Myocyte (in vitro differentiated cells): ENCODE measurements at places on chromosomes 7 and 10. TPM values are rescaled to one million over a fixed set of nuclear protein-coding genes. Genes with fewer than 3 reads are reported as not detected.

COL26A1 gene
- total RNA-seq: 0.19 TPM in 1 of 2 replicates, not detected in the other

GRCh38 chr10:88522715-88523114 is 60.4 kb downstream of the RNLS start:
- peak; percentile 31 for DNase-seq

GRCh38 chr7:43735802-43736603 is 6.7 kb upstream of the COA1 start:
- DNase-seq: no peak

- no peak for DNase-seq
Observed at GRCh38 chr7:38276096-38276877, 2.9 kb upstream of the TARP start.

- DNase-seq: no peak
Observed at GRCh38 chr7:139696552-139696951, 81.2 kb downstream of the HIPK2 start.

GRCh38 chr7:47045207-47046051 is 536.5 kb downstream of the TNS3 start:
- peak; percentile 29 for DNase-seq

DNA sequence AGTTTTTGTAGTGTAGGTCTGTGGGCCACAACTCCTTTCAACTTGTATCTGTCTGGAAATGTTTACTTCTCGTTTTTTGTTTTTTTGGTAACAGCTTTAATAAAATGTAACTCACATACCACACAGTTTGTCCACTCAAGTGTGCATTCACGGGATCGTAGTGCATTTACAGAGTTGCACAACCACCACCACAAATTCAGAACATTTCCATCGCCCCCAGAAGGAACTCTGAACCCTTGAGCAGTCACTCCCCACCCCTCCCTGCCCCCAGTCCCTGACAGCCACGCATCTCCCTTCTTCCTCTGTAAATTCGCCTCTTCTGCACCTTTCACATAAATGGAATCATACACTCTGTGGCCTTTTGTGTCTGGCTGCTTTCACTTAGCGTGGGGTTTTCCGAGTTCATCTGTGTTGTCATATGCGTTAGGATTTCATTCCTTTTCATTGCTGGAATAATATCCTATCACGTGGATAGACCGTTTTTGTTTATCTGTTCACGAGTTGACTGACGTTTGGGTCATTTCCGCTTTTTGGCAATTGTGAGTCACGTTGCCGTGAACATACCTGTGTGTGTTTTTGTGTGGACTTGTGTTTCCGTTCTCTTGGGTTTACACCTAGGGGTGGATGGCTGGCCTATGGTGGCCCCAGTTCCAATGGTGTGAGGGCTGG is 10.3 kb downstream of the JAKMIP3 start:
- no peak for DNase-seq

DNA sequence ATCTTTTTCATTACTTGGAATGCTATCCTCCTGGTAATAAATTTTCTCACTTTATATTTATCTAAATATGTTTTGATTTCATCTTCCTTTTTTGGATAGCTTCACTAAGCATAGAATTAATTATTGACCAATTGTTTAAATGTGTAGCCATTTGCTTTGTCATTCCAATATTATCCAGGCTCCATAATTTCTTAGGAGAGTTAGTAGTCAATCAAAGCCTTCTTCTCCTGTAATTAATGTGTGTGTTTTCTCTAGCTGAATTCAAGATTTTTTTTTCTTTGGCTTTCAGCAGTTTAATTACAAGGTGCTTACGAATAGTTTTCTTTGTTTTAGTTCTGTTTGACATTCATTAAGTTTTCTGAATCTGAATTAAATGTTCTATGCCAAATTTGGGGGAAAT is 545.9 kb upstream of the CELF2 start:
- DNase-seq: no peak

GRCh38 chr7:26625286-26625685 is 239.1 kb downstream of the SKAP2 start:
- no peak for DNase-seq

POLD2 gene
- total RNA-seq: 199 and 211 TPM in 2 replicates

- DNase-seq: peak; percentile 11
Observed at GRCh38 chr10:50410066-50410811, 158.9 kb upstream of the ASAH2 start.

DNA sequence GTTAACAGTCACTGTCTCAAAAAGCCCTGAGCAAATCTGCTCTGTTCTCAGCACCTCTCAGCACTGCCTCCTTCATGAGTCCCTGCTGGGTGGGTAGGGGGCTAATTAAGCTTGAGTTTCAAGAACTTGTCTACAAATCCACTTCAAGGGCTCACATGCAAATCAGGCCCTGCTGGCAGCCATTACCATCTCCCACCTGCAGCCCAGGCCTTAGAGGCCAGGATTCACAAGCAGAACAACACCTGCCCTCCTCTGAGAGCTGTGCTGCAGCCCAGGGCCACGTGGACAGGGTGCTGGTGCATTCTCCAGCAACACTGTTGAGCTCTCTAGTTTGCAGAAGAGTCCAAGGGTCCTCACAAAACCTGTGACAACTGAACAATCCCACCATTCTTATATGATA is 119.2 kb downstream of the DPP6 start:
- no peak for DNase-seq

- DNase-seq: peak; percentile 19
Observed at GRCh38 chr7:111329367-111330234, 232.7 kb downstream of the IMMP2L start.

DNA sequence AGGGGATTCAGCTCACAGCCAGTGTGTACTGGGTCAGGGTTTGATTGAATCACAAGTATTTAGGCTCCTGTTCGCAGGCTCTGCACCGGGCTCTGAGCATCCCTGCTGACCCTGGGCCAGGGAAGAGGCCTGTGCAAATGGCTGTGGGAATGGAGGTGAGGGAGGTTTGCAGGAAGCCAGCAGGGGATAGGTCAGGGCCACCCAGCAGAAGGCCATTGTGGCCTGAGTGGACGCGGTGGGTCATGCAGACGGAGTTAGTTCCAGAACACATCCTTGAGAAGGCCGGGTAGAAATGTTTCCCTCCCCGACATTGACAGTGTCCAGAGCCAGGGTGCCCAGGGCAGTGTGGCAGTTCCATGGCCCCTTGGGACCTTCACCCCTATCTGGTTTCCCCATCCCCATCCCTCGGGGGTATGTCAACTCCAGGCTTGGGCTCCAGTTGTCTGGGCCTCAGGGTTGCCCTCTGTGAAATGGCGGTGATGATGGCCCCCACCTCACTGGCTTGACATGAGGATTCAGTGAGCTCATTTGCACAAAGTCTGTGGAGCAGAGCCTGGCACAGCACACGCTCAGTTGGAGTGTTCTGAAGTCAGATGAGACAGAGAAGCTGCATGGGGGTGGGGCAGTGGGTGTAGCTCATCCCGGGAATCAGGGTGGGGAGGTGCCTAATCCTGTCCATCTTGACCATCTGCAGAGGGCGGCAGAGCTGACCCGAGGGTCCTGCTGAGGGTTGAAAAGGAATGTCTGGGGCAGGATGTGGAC is 107.6 kb downstream of the ADCY1 start:
- no peak for DNase-seq

PNLIPRP2 gene
- total RNA-seq: not detected in 2 replicates

LRRC18 gene
- not detected in 2 replicates for total RNA-seq

GRCh38 chr10:25288181-25288580 is 113.4 kb downstream of the GPR158 start:
- DNase-seq: no peak

- no peak for DNase-seq
Observed at GRCh38 chr10:71931295-71931694, 32.9 kb upstream of the CHST3 start.

PRF1 gene
- not detected in 2 replicates for total RNA-seq

TFEC gene
- 0.26 TPM in 1 of 2 replicates, not detected in the other for total RNA-seq

ATRNL1 gene
- total RNA-seq: 5.6 and 8.4 TPM in 2 replicates

ACHE gene
- 51.0 and 84.4 TPM in 2 replicates for total RNA-seq

PPP1R3C gene
- 136 and 154 TPM in 2 replicates for total RNA-seq

SEMA4G gene
- 0.72 and 2.5 TPM in 2 replicates for total RNA-seq

GRCh38 chr10:132689721-132690360 is 96.1 kb downstream of the NKX6-2 start:
- no peak for DNase-seq

DNA sequence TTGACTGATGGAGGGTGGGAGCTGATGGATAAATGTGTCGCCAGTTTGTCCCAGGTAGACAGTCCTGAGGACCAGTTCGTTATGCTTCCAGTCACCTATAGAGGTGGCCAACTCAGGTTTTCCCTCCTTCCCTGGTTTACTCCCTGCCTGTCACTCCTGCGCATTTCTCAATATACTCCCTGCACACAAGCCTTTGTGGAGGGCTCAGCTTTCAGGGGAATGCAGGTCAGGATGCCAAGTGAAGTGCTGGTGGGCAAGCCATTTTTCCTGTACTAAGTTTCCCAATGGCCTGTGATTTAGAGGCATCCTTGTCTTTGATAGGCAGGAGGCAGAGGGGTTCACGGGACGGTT is 473.5 kb upstream of the ZMIZ1 start:
- no peak for DNase-seq

GRCh38 chr10:70331486-70332268 is 47.9 kb upstream of the NPFFR1 start:
- peak; percentile 94 for DNase-seq

DNA sequence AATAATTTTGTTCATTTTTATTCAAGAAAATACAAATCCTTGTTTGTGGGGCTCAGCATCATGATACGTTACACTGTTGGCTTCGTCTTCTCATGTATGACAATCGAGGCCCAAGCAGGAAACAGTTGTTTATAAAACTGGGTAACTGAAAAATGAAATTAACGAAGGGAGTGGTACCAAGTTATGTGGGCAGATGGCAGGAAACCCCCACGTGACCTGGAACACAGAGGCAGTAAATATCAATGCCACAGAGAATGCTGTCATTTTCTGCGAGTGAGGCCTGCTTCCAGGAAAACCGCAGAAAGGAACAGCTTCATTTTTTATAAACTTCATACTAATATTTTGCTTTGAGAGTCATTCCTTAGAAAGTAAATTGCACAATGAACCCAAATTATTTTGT is 201.0 kb upstream of the ADARB2 start:
- peak; percentile 0 for DNase-seq
